ENCODE measurements at places on chromosomes 2 and 18.
A peak's percentile ranks its signal among the peaks of the same experiment; 100 is the strongest.

DNA sequence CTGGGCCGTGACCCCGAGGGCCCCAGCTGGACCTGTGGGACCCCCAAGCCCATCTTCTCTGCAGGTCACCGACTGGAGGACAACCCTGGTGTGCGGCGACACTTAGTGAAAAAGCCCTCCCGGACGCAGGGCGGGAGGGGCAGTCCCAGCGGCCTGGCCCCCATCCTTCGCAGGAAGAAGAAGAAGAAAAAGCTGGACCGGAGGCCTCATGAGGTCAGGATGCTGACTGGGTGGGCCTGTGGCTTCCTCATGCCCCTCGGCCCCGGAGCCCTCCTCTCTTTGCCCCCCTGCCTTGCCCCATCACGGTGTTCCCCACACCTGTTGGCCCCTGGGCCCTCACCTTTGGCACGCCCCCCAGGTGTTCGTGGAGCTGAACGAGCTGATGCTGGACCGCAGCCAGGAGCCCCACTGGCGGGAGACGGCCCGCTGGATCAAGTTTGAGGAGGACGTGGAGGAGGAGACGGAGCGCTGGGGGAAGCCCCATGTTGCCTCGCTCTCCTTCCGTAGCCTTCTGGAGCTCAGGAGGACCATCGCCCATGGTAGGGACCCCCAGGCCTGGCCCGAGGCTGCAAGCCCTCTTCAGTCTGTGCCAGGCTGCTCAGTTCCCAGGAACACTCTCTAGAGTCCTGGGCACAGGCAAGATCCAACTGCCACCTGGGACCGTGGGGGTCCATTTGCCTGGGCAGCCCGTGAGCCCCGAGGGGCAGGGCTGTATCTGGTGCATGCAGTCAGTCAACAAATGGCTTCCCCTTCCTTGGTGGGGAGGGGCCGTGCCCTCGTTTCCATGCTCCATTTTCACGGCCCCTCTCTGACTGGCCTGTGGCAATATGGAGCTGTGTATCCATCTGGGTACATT, 4.7 kb downstream of the SLC4A3 start:
- DNase-seq: no peak

GRCh38 chr2:236981701-236982485, 103.8 kb upstream of the COPS8 start:
- DNase-seq: no peak

DNA sequence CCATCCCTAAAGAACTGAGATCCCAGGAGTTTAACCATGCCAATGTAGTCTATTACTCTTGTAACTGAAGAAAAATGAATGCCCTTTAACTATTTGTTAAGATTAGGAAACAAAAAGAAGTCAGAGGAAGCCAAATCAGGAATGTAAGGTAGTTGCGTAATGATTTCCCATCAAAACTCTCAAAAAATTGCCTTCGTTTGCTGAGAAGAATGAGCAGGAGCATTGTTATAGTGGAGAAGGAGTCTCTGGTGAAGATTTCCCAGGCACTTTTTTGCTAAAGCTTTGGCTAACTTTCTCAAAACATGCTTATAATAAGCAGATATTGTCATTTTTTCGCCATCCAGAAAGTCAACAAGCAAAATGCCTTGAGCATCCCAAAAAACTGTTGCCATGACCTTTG, 224.0 kb upstream of the SIX2 start:
- DNase-seq: no peak

- DNase-seq: no peak
Measured at GRCh38 chr2:113187771-113188170, 14.0 kb downstream of the PSD4 start.

DNA sequence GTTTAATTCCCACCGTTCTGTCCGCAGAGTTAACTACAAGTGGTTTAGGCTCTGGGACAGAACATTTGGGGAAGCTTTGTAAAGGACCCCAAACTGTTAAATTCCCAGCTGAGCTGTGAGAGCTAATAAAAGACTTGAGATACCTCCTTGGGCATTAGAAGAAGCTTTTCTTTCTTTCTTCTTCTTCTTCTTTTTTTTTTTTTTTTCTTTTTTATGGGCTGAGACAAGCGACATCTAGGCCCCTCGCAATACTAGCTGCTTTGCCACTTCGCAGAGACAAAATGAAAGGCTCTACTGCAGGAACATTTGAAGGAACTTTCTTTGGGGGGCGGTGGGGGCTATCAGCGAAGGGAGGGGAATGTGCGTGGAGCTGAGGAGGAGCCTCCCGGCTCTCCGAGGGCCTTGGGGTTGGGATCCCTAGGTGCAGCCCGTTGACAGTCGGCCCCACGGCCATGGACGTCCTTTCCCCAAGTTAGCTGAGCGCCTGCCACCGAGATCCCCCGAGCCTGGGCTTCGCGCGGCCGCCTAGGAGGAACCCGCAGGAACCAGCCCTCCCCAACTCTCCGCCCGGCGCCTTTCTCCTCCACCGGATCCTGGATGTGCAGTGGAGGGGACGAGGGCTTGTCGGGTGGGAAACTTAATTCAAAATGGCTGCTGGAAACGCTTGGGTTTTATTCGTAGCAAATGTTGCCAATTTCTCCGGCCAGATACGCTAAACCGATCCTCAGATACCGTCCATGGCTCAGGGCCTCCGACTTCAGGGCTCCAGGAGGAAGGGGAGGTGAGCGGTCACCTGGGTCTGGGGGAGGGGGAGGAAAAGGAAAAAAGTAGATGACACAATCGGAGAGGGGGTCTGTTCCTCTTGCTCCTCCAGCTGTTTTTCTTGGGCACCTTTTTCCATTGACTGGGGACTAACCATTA, 4.2 kb downstream of the MEIS1 start:
- DNase-seq: peak; percentile 22

DNA sequence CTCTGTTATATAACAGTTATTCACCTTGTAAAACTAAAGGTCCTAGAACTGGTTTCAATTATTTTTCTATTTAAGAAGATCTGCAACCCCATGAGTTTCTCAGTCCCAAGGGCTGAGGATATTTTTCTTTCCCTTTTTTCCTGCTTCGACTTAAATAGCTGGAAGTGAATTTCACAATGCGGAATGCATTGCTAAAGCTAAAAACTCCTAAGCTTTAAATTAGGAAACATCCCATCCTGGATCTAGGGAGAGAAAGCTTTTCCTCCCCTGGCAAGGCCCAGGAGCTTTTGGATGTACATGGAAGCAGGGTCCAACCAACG, 1.4 kb downstream of the RFX8 start:
- DNase-seq: no peak

DNA sequence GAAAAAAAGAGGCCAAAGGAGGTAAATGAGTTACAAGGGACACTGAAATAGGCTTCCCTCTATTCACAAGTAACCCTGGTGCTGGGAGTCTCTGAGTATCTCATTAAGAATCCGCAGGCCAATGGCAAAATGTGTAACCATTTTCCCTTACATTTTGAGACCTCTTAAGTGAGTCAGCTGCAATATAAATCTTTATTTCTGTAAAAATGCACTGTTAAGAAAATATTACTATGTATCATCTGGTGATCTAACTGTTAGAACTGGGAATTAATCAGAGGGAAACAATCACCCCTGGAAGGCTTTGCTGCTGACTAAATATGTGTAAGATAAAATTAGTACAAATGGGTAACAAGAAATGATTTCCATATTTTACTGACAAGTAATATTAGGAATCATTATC, 483.1 kb upstream of the CHST9 start:
- DNase-seq: no peak

DNA sequence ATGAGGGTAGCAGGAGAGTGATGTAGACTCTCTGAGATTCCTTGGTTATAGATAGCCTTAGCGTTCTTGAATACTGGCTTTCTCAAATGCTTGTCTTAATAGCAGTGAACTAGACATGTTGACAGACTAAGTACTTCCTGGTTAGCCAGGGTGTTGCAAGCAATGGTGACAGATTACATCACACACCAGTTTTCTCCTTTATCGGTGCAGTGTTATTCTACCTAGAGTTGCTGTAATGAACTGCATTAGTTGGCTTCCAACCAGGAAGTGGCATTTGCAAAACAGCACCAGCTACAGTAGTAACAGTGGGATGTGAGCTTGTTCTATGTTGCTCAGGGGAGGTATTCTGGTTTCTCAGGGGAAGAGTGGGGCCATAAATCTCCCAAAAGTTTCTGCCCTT, 582.2 kb upstream of the DDX18 start:
- DNase-seq: no peak

DNA sequence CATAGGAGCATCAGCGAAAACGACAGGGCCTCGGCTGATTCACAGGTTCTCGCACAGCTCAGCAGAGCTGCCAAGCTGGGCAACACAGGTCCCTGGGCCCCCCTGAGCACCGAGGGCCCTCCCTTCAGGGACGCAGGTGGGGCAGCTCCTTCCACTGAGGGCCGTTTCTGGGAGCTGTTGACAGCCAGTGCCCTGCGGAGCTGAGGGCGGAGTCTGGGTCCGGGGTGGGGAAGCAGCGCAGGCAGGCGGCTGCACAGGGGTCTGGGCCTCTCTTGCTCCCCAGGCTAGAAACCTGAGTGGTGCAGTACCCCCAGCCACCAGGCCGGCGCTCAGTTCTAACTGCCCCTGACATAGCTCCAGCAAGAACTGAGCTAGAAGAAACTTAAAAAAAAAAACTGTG, 65.7 kb downstream of the PXDN start:
- DNase-seq: no peak

DNA sequence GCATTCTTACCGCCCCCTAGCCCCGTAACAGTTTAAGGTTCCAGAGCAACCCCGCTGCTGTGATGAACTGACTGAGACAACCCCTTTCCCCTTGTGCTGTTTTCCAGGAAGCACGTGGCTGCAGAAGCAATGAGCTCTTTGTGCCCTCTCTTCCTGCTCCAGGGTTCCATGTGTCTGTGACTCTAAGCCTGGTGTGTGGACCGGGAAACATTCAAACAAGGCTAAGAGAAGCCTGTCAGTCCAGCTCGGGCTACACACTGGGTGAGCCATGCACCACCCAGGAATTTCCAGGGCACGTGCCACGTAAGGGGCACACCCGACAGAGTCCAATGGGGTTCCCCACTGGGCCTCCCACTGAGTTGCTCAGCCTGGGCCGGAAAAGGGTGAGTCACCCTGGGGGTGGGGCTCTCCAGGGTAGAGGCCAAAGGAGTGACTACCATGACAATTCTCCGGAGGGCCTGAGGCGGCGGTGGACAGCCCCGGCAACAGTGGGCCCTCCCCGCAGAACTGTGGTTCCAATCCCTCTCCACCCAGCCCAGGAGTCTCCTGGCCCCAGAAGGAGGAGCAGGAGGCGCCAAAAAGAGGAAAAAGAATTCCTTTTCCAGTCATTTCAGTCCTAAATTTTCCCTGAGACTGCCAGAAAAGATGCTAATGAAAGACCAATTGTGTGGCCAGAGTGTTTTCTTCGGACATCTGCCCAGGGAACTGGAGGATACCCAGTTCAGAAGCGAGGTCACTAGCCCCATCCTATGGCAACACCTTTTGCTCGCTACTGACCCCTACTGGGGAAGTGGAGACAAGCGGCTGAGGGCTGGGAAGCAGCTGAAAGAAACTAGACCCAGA, 157.8 kb upstream of the SLC1A4 start:
- DNase-seq: peak; percentile 44

DNA sequence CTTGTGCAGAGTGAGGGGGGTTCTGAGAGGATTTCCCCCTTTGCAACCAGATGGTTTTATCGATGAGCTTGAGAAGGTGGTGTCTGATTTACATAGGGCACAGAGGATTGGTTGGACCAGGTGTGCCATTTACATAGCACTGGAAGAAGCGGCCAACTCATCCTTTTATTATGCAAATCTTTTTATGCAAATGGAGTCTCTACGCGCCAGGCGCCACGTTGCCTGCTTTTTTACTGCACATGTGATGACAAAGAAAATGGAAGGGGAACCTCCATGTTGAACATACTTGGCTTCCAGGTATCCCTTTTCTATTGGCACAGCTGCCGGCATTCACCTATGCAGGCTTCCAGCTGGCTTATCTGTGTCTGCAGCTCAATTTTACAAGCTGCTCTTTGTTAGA, 18.4 kb upstream of the TXNL4A start:
- DNase-seq: no peak

DNA sequence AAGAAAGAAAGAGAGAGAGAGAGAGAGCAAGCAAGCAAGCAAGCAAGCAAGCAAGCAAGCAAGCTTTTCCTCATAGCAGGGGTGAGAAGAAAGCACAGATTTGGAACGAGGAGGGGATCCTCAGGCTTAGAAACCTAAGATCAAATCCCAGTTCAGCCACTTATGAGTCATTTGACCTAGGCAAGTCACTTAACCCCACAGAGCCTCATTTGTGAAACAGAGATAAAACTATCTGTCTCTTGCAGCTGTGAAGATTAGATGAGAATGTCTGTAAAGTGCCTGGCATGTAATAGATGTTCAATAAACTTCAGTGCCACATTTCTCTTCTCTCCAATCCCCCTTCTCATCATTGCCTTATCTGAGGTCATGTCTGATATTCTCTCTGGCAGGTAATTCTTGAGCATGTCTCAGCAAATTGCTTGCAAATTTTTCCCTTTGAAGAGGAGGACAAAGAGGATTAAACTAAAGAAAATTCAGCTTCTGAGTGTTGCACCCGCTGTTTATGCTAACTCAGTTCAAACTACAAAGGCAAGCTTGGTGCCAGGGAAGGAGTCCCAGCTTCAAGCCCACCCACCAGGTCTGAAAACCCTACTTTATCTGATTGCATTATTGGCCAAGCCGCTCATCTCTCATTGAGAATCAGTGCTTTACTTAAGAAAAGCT, 20.3 kb downstream of the ALK start:
- DNase-seq: no peak

GRCh38 chr18:13534631-13535030, 191.7 kb downstream of the FAM210A start:
- DNase-seq: no peak

DNA sequence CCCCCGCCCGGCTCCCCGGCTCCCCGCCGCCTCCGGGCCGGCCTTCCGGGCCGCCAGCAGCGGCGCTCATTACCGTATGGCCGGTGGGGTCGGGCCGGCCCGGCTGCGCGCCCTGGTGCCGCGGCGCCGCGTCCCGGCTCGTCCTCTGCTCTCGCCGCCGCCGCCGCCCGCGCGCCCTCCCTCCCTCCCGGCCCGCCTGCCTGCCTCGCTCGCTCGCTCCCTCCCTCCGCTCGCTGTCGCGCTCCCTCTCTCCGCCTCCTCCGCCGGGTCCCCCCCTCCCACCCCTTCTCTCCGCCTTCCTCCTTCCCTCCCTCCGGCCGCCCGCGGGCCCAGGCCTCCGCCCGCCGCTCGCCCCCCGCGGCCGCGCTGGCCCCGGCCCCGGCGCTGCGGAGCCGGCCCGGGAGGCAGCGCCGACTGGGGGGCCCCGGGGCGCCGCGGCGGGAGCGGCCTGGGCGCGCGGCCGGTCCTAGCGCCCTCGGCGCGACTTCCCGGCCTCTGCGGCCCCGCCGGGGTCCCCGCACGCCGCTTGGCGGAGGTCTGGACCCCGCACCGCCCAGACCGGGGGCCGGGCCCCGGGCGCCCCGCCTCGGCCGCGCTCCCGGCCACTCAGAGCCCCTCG, at the start of gene DNMT3A:
DNMT3A (minus strand) TSS at position 173 of the 619 bp plus-strand sequence. CDS start 27,941 bp downstream, outside the sequence.
- peak; percentile 88 for DNase-seq

DNA sequence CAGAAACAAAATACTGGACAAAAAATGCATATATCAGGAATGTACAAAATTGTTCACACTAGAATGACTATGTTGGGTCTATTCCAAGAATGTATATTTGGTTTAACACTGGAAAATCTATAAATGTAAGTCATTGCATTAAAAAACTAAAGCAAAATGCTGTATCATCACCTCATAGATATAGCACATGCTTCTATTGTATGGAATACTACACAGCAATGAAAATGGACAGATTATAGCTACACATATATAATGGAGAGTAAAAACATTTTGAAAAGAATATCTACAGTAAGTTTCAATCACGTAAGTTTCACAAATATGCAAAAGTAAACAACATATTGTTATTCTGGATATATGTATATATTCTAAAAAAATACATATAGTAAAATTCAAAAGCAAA, 91.8 kb downstream of the ACVR1C start:
- DNase-seq: no peak

All from hippocampal formation (tissue), 2 donors.